ENCODE measurements at places on chromosomes 5 and 9. TPM values are rescaled to one million over a fixed set of nuclear protein-coding genes. Genes with fewer than 3 reads are reported as not detected.

SLC6A19 gene
- total RNA-seq = not detected

SH3TC2 gene
- 77.4 TPM for total RNA-seq

MOB3B gene
- 23.7 TPM for total RNA-seq

IFNA13 gene
- not detected for total RNA-seq

DNAJC21 gene
- total RNA-seq = 32.8 TPM

PDE6A gene
- not detected for total RNA-seq

FAM120A gene
- total RNA-seq = 73.3 TPM

NR2F1-AS1 gene
- total RNA-seq = 13.5 TPM

PIP5K1B gene
- 2.7 TPM for total RNA-seq

BARHL1 gene
- total RNA-seq = not detected

REXO4 gene
- 21.6 TPM for total RNA-seq

ANKHD1 gene
- 119 TPM for total RNA-seq

WWC1 gene
- total RNA-seq = 0.78 TPM

MRPL50 gene
- total RNA-seq = 10.9 TPM

C5orf58 gene
- total RNA-seq = not detected

NUP214 gene
- total RNA-seq = 79.5 TPM

TRAF1 gene
- 12.3 TPM for total RNA-seq

PLAC8L1 gene
- not detected for total RNA-seq

CDC20B gene
- not detected for total RNA-seq

DIRAS2 gene
- 1.8 TPM for total RNA-seq

SLC12A7 gene
- total RNA-seq = 14.0 TPM

PCDHB5 gene
- 12.0 TPM for total RNA-seq

PCDHGA3 gene
- 8.5 TPM for total RNA-seq

PCDH12 gene
- 4.5 TPM for total RNA-seq

RABL6 gene
- total RNA-seq = 63.0 TPM
